ENCODE measurements at places on chromosomes 16 and 17.

- no peak overlapping the region for H3K4me3 ChIP-seq
- peaks cover 8% of the 10 kb centered on the region for H3K4me1 ChIP-seq
- H3K27me3 ChIP-seq, result no peaks in the 10 kb centered on the region
- DNase-seq, result no peak
- H3K36me3 ChIP-seq, result no peaks in the 10 kb centered on the region
Measured at GRCh38 chr17:68452724-68453290, 4.5 kb downstream of the WIPI1 start.

GRCh38 chr16:63244631-63245030 lies 1208.4 kb upstream of the CDH8 start:
- no peaks in the 10 kb centered on the region for H3K4me1 ChIP-seq
- no peak overlapping the region for H3K27ac ChIP-seq
- no peak overlapping the region for H3K4me3 ChIP-seq
- no peaks in the 10 kb centered on the region for H3K27me3 ChIP-seq
- DNase-seq, result no peak

DNA sequence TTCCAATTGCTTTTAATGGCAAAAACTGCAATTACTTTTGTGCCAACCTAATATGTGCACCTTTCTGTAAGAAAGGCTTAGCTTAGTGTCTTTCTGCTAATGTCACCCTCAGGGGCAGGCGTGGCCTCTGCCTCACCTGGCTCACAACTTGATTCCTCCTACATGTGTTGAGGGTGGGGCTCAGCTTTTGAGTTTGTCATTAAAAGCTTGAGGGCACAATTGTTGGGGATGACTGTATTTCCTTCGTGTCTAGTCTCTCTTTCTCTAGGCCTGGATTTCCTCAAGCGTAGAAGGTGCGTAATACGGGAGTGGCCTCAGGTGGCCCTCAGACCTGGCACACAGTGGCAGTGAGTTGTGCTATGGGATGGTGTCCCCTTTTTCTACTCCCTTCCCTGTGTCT lies 94.4 kb downstream of the CLEC16A start:
- H3K27ac ChIP-seq, result no peak overlapping the region
- no peaks in the 10 kb centered on the region for H3K27me3 ChIP-seq
- H3K4me3 ChIP-seq, result no peak overlapping the region

- H3K27ac ChIP-seq, result no peak overlapping the region
- no peak for DNase-seq
- peaks cover 4% of the 10 kb centered on the region for H3K4me1 ChIP-seq
- H3K4me3 ChIP-seq, result no peak overlapping the region
Measured at GRCh38 chr17:16534236-16534635, 34.8 kb downstream of the ZNF287 start.

- H3K4me1 ChIP-seq, result peaks cover 25% of the 10 kb centered on the region
- DNase-seq, result no peak
- no peaks in the 10 kb centered on the region for H3K27me3 ChIP-seq
- no peak overlapping the region for H3K4me3 ChIP-seq
Measured at GRCh38 chr17:82984751-82985427, 94.5 kb upstream of the METRNL start.

- no peaks in the 10 kb centered on the region for H3K4me1 ChIP-seq
Measured at GRCh38 chr16:78786635-78787034, 687.2 kb downstream of the WWOX start.

DNA sequence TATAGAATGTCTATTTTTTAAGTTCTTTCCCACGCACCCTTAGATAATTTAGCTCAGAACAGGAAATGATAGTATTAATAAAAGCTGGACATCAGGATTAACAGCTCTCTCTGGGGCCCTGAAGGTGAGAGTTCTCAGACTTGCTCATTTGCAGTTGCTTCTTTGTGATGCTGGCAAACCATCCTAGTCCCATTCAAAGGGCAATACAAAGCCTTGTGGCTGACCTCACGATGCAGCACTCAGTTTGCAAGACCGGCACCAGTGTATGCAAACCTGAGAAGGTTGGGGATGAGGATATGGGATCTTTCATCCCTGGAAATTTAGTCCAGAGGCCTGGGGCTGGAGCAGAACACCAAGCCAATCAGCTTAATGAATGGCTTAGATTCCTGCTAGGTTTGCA lies 29.3 kb downstream of the STH start:
- no peaks in the 10 kb centered on the region for H3K27me3 ChIP-seq
- H3K4me3 ChIP-seq, result no peak overlapping the region
- no peaks in the 10 kb centered on the region for H3K4me1 ChIP-seq
- peaks cover 70% of the 10 kb centered on the region for H3K36me3 ChIP-seq
- DNase-seq, result no peak

DNA sequence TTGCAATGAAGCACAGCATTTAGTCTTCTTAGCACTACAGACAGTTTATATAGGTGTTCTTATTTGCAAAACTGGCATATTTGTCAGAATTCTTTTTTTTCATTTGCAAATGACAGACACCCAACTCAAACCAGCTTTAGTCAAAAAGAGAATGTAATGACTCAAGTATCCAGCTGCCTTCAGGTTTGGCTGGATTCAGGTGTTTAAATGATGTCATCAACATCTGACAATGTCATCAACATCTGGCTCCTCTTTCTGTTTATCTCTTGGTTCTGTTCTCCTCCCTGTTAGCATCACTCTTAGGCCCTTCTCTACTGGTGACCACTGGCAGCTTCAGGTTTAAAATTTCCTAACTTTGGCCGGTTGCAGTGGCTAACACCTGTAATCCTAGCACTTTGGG lies 18.9 kb downstream of the TMC5 start:
- H3K4me3 ChIP-seq, result no peak overlapping the region
- H3K27me3 ChIP-seq, result no peaks in the 10 kb centered on the region
- no peak for DNase-seq
- no peak overlapping the region for H3K27ac ChIP-seq
- no peaks in the 10 kb centered on the region for H3K36me3 ChIP-seq

DNA sequence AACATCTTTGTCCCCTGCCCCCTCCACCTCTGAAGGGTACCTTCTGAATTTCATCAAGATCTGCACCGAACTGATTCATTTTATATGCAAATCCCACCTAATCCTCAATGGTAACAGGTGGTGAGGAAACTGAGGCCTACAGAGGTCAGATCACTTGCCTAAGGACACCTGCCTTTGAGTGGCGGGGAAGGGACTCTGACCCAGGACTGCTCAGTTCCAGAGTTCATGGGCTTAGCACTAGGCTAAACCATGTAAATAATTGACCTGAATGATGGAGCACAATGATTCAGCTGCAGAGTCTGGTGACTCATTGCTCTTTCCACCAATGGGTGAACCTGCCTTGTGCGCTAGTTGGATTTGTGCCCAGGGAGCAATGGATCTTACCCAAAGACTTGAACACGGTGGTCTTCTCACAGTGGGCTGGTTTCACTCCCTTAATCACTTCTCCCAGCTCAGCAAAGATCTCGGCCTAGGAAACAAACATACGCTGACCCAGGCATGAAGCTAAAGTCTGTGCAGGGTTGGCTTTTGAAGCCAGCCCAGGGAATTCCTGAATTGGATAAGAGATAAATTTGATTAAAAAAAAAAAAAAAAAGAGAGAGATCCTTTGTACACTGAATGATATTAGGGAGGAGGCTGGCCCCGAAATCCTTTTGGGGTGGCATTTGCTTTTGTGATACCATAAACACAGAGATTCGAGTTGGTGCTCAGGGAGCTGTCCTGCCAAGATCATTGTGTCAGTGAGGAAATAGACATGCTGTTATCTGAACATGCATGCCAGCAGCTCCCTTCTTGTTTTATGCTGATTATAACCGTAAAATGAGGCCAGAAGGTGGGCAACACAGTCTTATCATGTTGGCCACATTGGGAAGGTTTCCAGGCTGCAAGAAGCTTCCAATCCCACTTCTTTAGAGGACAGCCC lies 17.0 kb downstream of the CRYM start:
- H3K4me1 ChIP-seq, result no peaks in the 10 kb centered on the region
- no peaks in the 10 kb centered on the region for H3K36me3 ChIP-seq
- no peak for DNase-seq
- H3K27ac ChIP-seq, result no peak overlapping the region
- H3K27me3 ChIP-seq, result no peaks in the 10 kb centered on the region

GRCh38 chr17:68646626-68647526 lies 45.7 kb upstream of the FAM20A start:
- peaks cover 3% of the 10 kb centered on the region for H3K27me3 ChIP-seq
- no peak for DNase-seq
- H3K36me3 ChIP-seq, result no peaks in the 10 kb centered on the region
- H3K4me1 ChIP-seq, result no peaks in the 10 kb centered on the region
- H3K27ac ChIP-seq, result no peak overlapping the region

GRCh38 chr17:80110447-80110812 lies 9.0 kb downstream of the GAA start:
- H3K36me3 ChIP-seq, result no peaks in the 10 kb centered on the region
- H3K4me1 ChIP-seq, result no peaks in the 10 kb centered on the region
- H3K27ac ChIP-seq, result no peak overlapping the region
- H3K27me3 ChIP-seq, result no peaks in the 10 kb centered on the region
- no peak for DNase-seq

DNA sequence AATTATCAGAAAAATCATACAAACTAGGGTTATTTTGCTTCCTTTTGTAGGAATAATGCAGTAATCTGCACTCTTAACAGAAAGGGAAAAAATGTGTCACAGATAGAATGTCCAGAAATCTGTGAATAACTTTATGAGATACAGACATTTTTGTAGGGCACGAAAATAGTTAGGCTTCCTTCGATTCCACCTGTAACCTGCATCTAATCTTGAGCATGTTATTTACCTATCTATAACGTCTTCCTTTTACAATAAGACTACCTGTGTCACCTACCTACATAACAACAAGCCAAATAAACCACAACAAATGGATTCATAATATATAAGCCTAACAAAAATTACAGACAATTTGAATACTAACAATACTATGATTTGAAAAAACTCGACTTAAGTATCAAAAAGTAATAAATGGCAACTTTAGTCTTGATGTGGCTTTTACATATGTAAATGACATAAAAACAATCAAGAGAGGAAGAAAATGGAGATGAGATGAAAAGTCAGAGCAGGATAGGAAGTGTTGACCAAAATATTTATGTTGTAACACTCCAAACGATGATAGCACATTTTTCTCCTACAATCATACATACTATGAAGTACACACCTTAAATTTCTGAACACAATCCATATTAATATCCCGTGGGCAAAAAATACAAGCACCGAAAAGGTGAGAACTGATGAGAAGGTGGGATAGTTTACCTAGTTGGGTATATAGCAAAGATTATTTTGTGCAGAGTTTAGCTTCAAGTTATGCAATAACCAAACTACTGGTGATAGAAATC lies 2.5 kb downstream of the STAT5B start:
- no peaks in the 10 kb centered on the region for H3K27me3 ChIP-seq
- peak; percentile 39 for DNase-seq
- peak overlapping the region; percentile 90 for H3K27ac ChIP-seq
- H3K4me1 ChIP-seq, result peaks cover 53% of the 10 kb centered on the region
- H3K4me3 ChIP-seq, result peak overlapping the region; percentile 93
- H3K36me3 ChIP-seq, result peaks cover 4% of the 10 kb centered on the region

DNA sequence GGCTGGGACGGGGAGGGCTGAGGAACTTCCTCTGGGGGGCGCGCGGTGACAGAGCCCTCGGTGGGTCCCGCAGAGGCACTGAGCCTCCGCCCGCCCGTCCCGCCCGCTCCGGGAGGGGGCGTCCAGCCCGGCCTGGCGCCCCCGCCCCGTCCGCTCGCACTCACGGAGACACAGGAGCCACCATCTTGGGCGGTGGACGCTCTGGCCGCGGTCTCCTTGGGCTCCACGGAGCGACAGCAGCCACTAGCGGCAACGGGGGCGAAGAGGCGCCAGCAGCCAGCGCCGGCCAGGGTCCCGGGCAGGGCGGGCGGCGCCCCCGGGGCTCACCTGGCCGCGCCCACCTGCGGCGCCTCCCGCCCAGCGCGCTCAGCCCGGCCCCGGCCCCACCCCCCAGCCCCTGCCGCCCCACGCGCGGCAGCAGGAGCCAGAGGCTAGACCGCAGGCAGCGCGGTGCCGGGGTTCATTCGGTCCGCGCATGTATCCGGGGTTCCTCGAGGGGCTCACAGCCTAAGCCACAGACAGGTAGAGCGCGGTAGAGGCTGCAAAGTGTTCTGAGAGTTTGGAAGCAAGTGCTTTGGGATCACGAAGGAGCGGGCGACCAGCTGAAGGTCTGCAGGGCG lies at the start of gene C17orf113:
Gene C17orf113, minus strand, starts transcription at position 209 of the 620 bp plus-strand sequence. CDS start 7,225 bp downstream, outside the sequence.
- H3K4me1 ChIP-seq, result no peaks in the 10 kb centered on the region
- H3K27ac ChIP-seq, result no peak within 1 kb of the TSS
- no peaks in the 10 kb centered on the region for H3K36me3 ChIP-seq
- H3K4me3 ChIP-seq, result peak within 1 kb of the TSS; percentile 37
- H3K27me3 ChIP-seq, result no peaks in the 10 kb centered on the region

DNA sequence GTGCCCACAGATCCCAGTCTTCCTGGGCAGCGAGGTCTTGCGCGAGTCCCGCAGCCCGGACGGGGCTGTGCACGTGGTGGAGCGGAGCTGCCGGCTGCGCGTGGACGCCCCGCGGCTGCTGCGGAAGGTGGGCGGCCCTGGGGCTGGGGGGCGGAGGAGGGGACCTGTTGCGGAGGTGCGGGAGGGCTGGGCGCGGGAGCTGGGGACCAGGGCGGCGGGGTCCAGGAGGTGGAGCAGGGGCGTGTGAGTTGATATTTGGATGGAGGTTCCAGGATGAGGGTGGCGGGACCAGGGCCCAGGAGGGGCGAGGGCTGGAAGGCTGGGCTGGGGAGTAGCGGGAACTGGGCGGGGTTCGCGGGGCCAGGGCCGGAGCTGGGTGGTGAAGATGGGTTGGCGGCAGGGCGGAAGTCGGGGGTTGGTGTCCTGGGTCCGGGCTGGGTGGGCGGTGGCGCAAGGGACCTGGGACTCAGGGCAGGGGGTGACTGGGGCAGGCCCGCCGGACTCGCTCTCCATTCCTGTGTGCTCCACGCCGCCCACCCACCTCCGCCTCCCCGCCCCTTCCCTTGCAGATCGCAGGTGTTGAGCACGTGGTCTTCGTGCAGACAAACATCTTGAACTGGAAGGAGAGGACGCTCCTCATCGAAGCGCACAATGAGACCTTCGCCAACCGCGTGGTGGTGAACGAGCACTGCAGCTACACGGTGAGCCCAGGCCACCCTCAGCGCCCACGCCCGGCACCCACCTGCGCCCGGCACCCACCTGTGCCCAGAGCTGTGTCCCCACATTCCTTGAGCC lies 29.6 kb downstream of the SEC14L5 start:
- H3K36me3 ChIP-seq, result no peaks in the 10 kb centered on the region
- H3K27me3 ChIP-seq, result no peaks in the 10 kb centered on the region
- H3K4me3 ChIP-seq, result no peak overlapping the region

- H3K27me3 ChIP-seq, result no peaks in the 10 kb centered on the region
- H3K27ac ChIP-seq, result no peak overlapping the region
- no peak for DNase-seq
Measured at GRCh38 chr17:3030096-3030495, 33.3 kb downstream of the OR1D5 start.

GRCh38 chr17:39564211-39564848 lies 43.4 kb downstream of the NEUROD2 start:
- no peak overlapping the region for H3K27ac ChIP-seq
- no peaks in the 10 kb centered on the region for H3K27me3 ChIP-seq
- H3K4me1 ChIP-seq, result no peaks in the 10 kb centered on the region
- no peaks in the 10 kb centered on the region for H3K36me3 ChIP-seq
- no peak overlapping the region for H3K4me3 ChIP-seq
- DNase-seq, result no peak

GRCh38 chr16:14015033-14015432 lies 56.1 kb upstream of the MRTFB start:
- no peak for DNase-seq
- no peak overlapping the region for H3K27ac ChIP-seq
- H3K4me3 ChIP-seq, result no peak overlapping the region
- no peaks in the 10 kb centered on the region for H3K4me1 ChIP-seq
- no peaks in the 10 kb centered on the region for H3K27me3 ChIP-seq
- H3K36me3 ChIP-seq, result no peaks in the 10 kb centered on the region
